ENCODE measurements at places on chromosomes 1 and 21.
A peak's percentile ranks its signal among the peaks of the same experiment; 100 is the strongest.

DNA sequence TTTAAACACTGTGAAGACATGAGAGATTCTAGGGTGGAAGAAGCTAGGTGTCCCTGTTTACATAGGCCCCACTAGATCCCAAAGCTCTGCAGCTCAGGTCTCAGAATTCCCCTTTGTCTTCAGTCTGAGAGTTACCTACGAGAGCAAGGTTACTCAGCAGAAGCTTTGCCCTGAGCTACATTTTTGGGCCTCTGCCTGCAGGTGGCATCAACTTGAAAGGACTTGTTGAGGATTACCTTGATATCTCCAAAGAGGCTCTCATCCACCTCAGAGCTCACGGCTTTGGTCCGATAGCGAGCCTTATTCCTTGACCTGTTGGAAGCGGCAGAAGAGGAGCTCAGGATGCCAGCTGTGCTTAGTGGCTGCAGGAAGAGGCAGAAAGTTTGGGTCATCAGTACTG lies 7.0 kb downstream of the CFAP45 start:
- DNase-seq: no peak

DNA sequence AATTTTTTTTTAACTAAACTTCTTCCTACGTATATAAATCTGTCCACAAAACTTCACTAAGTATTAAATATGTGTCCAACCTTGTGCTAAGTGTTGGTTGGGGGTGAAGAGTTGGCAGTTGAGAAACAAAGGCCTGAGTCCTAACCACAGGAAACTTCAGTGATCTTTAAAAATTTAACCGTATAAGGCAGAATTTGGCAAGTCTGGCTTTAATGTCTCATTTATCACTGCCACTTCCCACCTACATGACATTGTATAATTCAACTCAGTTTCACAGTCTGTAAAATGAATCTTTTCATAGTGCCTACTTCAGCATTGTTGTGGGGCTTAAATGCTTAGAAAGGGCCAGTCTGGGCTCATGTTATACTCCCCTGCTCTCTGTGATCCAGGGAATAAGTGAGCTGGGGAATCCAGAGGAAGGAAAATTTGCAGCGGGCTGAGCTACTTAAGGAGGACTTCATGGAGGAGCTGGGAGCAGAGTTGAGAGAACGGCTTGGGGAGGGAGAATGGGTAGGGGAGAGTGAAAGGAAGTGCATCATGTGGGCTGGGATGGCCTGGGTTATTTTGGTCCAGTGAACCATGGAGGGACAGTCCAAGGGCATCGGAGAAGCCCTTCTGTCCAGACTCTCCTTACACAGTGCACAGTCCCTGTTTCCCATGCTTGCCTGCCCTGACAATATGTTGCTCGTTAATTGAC lies 14.5 kb downstream of the IFNAR2 start:
- DNase-seq: no peak

GRCh38 chr1:87176087-87176486 lies 152.6 kb upstream of the LMO4 start:
- no peak for DNase-seq

DNA sequence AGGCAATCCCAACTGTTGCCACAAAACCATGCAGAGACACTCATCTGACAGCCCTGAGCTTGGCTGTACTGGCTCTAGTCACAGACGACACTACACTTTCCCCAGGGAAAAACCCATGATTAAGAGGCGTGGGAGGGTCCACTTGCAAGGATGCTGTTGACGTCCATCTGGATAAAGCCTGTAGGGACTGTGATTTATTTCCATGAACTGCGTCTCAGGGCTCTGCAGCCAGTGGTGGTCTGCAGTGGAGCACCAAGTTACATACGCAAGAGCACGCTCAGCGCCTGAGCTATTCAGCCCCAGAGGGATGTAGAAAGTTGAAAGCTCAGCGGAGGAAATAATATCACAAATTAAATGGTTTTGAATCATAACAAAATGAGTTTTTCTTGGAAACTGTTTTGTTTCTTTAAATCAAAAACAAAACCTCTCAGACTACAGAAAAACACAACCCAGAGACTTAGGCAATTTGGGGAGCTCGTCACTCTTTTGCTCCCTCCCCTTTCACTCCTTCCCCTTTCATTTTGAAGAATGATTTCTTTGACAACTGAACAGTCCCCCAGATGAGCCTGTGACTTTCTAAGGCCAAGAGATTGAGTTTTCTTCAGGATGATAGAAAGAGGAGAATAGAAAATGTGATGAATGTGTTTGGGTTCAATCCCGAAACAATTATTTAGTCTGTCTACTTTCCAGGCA lies 71.2 kb downstream of the NGF start:
- no peak for DNase-seq

GRCh38 chr1:9886092-9886742 lies 23.9 kb downstream of the CTNNBIP1 start:
- no peak for DNase-seq

GRCh38 chr1:165254376-165254775 lies 102.1 kb downstream of the LMX1A start:
- no peak for DNase-seq

- no peak for DNase-seq
Measured at GRCh38 chr1:203985044-203985443, 87.9 kb upstream of the SOX13 start.

DNA sequence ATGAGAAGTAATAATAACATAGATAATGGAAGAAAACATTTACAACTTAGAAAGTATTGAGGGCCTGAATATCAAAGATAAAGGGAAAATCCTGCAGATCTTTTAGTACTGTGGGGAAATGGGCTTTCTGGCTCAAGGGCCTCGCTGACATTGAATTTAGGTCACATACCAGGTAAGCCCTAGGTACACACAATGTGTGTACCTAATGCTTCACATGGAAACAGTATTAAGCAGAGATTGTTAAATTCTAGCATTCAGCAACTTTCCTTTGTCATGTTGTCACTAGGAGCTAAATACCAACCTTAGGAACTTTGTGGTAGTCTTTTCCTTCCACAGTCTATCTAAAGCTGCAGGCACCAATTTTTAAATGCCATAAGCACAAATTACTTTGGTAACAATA lies 49.7 kb downstream of the ODF2L start:
- no peak for DNase-seq

DNA sequence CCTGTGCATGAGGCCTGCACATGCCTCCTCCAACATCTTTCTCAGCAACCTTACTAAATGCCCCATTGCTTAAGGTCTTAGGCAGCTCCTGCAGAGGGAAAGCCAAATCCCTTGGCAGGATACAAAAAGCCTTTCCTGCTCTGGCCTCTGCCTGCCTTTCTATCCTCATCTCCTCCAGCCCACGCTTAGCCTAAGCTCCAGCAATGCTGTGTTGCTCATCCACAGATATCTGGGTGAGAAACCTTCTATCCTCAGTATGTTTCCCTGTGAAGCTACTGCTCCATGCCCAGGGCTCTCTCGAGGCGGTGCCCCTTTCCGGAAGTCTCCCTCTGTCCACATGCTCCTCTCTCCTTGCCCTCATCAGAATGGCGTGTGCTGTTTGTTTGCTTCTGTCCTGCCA lies 37.0 kb upstream of the CCSAP start:
- DNase-seq: no peak

- DNase-seq: no peak
Measured at GRCh38 chr1:14738235-14738634, 139.8 kb downstream of the KAZN start.

DNA sequence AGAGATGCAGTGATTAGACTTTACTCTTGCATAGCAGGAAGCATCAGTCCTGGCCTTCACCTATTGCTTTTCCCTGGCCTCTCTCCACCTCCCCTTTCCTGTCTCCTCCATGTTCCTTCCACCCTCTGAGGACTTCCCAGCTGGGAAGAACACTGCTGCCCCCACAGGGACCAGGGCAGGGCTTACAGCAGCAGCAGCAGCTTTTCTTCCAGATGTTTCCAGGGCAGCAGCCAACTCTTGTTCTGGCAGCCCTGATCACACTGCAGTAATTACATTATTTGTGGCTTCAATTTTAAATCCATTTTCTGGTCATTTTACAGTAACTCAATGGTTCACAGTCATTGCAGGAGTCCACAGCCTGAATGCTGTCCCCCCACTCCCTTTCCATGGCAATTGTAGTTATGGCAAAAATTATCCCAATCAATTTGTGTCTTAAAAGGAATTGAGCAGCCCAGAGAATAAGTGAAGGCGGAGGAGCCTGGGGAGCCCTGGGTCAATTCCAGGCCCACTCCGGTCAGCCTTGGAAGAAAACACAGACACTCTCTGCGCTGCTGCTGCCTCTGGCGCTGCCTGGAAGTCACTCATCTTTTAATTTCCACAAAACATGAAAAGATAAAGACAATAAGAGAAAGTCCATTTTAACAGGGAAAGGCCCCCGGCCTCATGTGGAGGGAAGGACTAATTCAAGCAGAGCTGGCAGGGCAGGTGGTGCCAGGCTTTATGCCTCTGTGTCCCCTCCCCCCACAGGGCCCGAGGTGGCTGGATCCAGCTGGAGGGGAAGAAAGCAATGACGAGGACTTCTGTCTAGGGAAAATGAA lies 148.6 kb downstream of the GRIK3 start:
- DNase-seq: no peak

- DNase-seq: no peak
Measured at GRCh38 chr1:7755448-7755847, 15.6 kb upstream of the VAMP3 start.

DNA sequence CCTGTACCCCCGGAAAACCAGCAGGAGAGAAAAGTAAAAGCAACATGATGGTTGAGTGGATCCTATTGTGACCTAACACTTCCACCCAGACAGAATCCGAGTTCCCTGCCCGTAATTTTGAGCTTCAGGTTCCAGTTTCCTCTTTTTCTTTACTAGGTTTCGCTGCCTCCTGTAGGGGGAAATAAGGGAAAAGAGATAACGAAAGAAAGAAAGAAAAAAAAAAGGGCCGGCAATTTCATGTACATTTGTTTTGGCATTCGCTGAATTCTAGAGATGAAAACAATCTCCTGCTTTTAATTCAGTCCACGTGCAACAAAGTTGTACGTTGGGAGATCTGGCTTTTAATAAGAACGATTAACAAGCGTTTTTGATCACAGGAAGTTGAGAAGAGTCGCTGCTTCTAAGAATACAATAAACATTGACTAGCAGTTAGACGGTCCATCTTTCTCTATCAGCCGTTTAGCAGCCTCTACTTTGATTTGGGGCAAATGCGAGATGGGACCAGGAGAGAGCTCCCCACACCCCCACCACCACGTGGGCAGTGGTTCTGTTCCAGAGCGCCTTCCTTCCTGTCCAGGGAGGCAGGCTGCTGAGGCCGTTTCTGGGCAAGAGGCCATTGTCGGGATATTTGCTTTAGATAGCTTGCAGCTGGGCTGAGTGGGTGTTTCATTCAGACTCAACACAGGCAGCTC lies 155.9 kb upstream of the RUNX1 start:
- peak; percentile 46 for DNase-seq

- no peak for DNase-seq
Measured at GRCh38 chr1:41484402-41485241, at the start of gene EDN2. Gene EDN2 (minus strand): TSS chr1:41484683. CDS start chr1:41484601, 82 bp downstream.

DNA sequence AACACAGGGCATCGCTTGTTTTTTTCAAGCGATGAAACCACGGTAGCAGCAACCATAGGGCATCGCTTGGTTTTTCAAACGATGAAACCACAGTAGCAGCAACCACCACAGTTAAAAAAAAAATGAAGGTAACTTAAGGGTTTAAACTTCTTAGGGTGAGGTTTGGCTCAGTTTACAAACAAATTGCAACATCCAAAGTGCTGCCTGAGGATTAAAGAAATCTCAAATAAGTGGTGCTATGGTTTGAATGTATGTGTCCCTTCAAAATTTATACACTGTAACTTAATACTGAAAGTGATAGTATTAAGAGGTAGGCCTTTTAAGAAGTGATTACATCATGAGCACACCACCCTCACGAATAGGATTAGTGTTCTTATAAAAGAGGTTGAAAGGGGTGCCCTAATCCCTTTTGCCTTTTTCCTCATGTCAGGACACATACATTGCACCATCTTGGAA lies 6.4 kb upstream of the GBP5 start:
- no peak for DNase-seq

- no peak for DNase-seq
Measured at GRCh38 chr1:52054496-52055065, 410 bp downstream of the TXNDC12 start.

DNA sequence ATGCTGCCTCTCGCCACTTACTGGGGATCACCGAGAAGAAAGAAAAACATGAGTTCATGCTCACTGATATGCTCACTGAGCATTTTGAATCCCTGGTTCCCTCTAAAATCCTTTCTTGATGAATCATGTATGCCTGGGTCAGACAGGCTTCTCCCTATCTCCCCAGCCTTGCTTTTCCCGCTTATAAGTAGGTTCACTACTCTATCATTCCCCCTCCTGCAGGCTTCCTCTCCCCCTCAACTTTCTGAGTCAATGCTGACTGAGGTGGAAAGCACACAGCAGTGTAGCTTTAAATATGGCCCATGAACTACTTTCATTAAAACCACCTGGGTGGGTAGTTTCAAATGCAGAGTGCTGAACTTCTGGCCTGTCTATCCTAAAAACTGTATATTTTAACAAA lies 41.7 kb downstream of the FMO4 start:
- no peak for DNase-seq

- DNase-seq: no peak
Measured at GRCh38 chr1:21604208-21604957, 64.8 kb downstream of the RAP1GAP start.

DNA sequence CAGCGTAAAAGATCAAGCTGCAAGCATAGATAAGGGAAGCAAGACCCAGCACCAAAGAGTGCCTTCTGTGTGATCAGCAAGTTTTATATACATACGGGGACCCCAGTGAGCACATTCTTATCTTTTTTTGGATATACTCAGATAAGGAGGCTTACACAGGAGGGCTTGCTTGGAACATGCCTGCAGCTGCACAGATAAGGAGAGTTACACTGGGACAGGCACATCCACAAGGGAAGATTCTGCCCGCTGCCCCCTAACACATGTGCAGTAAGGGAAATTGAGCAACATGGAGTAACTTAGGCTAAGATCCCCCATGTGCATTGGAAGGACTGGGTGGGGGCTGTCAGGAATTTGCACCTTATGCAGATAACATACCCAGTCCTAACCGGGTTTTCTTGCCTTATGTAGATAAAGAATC lies 1334.8 kb downstream of the MRPL39 start:
- peak; percentile 68 for DNase-seq

DNA sequence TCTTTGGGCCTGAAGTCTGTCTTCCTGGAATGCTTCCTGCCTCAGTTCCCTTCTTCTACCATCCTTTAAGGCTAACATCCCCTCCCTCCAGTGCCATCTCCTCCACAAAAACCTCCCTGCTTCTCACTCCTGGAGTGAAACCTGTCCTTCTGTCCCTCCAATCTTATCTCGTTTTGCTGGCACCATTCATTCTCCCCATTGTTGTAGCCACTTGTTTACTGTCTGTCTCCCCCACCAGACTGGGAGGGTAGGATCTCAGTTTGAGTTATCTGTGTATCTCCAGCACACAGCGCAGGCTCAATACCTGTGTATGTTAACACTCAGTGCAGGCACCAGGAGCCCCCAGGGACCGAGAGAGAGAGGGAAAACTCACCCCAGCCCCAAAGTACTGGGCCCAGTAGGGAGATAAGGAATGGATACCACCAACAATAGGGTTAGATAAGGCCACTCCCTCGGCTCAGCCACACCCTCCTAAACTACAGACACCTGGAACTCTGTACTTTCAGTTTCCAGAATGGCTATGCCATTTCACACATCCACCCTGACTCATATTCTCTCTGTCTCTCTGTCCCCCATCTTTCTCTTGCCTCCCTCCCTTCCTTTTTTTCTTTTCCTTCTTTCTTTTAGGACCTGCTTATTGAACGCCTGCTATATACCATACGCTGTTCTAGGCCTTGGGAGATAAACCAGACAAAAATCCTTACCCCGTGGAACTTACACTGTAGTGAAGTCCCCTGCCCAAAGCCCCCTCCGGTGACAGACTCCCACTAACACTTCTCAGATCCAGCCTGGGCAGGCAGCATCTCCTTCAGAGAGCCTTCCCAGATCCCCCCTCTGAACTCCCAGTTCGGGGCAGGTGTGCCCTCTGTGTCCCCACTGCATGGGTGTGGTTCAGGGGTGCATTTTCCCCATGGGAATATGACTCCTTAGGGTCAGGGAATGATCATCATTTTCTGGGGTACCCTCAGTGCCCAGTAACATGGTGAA lies 3.3 kb upstream of the SSBP3 start:
- no peak for DNase-seq
